A172 (cell line): ENCODE measurements at places on chromosomes 16 and 17.
A peak's percentile ranks its signal among the peaks of the same experiment; 100 is the strongest.

DNA sequence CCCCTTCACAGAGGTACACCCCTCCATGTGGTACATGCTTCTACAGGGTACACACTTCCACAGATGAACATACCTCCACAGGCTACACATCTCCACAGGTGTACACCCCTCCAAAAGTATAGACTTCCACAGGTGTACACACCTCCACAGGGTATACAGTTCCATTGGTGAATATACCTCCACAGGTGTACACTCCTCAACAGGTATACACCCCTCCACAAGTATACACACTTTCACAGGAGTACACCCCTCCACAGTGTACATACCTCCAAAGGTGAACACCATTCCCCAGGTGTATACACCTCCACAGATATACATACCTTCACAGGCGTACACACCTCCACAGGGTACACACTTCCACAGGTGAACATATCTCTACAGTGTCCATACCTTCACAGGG, 9.4 kb downstream of the FOXN1 start:
- DNase-seq: no peak

GRCh38 chr16:74691093-74691855, 9.4 kb downstream of the MLKL start:
- DNase-seq: no peak

DNA sequence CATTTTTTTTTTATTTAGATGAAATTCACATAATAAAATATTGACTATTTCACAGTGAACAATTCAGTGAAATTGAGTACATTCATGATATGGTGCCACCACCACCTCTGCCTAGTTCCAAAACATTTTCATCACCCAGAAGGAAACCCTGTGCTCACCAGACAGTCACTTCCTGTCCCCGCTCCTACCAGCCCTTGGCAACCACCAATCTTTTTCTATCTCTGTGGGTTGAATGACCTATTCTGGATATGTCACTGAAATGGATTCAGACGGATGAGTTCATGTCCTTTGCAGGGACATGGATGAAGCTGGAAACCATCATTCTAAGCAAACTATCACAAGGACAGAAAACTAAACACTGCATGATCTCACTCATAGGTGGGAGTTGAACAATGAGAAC, 40.5 kb downstream of the ATP2C2 start:
- peak; percentile 10 for DNase-seq

- no peak for DNase-seq
Measured at GRCh38 chr17:70168044-70168976, 1.0 kb upstream of the KCNJ2 start.

DNA sequence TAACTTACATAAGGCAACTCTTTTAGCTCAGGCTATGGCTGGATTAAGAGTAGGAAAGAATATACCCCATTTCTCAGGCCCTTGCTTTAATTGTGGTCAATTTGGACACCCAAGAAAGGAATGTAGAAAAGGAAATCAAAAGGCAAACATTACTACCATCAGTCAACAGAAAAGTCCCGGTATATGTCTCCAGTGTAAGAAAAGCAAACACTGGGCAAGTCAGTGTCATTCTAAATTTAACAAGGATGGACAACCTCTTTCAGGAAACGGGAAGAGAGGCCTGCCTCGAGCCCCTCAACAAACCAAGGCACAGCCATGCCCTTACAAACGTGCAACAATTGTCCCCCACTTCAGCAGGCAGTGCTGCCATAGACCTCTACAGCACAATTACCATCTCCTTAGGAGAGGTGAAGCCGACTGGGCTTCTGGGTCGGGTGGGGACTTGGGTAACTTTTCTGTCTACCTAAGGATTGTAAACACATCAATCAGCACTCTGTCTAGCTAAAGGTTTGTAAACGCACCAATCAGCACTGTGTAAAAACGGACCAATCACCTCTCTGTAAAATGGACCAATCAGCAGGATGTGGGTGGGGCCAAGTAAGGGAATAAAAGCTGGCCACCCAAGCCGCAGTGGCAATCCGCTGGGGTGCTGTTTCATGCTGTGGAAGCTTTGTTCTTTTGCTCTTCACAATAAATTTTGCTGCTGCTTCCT, 12.4 kb downstream of the MRPL58 start:
- no peak for DNase-seq

- no peak for DNase-seq
Measured at GRCh38 chr16:81624760-81625543, 154.1 kb upstream of the PLCG2 start.

DNA sequence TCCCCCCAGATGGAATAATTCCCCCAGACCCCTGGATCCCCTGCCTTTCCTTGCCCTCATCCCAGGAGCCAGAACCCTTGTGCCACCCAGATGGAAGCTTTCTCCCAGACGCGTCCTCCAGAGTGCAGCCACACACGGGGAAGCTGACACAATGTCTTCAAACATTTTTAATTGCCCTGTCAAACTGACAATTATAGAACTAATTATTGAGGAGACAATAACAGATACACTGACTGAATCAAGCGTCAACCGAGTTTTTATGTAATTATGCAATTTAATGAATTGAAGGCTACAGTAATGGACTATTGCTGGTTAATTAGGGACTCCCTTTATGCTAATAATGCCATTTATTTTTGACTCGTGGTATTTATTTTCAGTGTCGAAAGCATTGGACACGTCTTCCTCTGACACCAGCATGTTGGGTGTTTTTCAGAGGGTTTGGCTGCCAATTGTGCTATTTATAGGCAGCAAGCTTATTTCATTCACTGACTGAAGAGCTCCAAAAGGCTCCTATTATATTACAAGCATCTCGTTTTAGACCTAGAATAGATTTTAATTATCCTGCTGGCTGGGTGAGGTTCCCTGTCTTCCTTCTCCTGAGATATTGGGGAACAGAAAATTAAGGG, 298.2 kb upstream of the C16orf82 start:
- no peak for DNase-seq

DNA sequence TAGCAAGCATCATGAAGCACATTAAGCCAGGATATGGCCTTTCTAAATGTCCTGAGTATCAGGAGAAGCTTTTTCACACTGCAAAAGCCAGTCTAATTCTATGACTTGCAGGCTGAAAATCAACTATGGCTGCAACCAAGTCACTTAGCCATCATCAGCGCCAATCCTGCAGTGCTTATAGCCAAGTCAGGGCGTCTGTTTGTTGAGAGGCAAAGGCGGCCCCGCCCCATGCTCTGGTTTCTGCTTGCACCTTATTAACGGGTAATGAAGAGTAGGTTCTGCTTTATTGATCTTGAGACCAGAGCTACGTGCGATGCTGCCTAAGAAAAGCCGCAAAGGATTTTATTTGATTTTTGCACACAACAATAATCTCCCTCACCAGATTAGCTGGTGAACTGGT, 88.4 kb downstream of the CDH13 start:
- DNase-seq: no peak
